Heart left ventricle (tissue), 16 donors: ENCODE measurements at places on chromosomes 4 and X. TPM values are rescaled to one million over a fixed set of nuclear protein-coding genes. Genes with fewer than 3 reads are reported as not detected.

Gene KCTD8
- polyA plus RNA-seq = not detected

Gene CD38
- polyA plus RNA-seq = 1.8 TPM

Gene GLA
- polyA plus RNA-seq = 19.9 TPM

Gene TSPAN6
- 5.3 TPM for polyA plus RNA-seq

Gene OPRPN
- not detected for polyA plus RNA-seq

Gene ENPP6
- polyA plus RNA-seq = 0.03 TPM

Gene SPIN2A
- polyA plus RNA-seq = 0.53 TPM

Gene TMEM144
- 8.0 TPM for polyA plus RNA-seq

Gene FHL1
- polyA plus RNA-seq = 1,119 TPM
